ENCODE measurements at places on chromosomes 3 and 15.

- DNase-seq, result peak; percentile 45
Measured at GRCh38 chr3:100875239-100875638, 118.0 kb downstream of the ABI3BP start.

GRCh38 chr3:70743754-70744153, 431.3 kb upstream of the MDFIC2 start:
- DNase-seq, result no peak

DNA sequence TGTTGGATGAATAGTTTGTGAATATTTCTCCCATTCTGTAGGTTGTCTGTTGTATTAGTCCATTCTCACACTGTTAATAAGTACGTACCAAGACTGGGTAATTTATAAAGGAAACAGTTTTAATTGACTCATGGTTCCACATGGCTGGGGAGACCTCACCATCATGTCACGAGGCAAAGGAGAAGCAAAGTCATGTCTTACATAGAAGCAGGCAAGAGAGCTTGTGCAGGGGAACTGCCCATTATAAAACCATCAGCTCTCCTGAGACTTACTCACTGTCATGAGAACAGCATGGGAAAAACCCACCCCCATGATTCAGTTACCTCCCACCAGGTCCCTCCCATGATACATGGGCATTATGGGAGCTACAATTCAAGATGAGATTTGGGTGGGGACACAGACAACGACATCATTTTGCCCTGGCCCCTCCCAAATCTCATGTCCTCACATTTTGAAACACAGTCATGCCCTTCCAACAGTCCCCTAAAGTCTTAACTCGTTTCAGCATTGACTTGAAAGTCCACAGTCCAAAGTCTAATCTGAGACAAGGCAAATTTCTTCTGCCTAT, 133.2 kb downstream of the LMLN start:
- no peak for DNase-seq

- DNase-seq, result peak; percentile 58
Measured at GRCh38 chr15:28125673-28126651, 26.8 kb upstream of the OCA2 start.

- peak; percentile 32 for DNase-seq
Measured at GRCh38 chr15:31374489-31374888, 47.9 kb downstream of the KLF13 start.

DNA sequence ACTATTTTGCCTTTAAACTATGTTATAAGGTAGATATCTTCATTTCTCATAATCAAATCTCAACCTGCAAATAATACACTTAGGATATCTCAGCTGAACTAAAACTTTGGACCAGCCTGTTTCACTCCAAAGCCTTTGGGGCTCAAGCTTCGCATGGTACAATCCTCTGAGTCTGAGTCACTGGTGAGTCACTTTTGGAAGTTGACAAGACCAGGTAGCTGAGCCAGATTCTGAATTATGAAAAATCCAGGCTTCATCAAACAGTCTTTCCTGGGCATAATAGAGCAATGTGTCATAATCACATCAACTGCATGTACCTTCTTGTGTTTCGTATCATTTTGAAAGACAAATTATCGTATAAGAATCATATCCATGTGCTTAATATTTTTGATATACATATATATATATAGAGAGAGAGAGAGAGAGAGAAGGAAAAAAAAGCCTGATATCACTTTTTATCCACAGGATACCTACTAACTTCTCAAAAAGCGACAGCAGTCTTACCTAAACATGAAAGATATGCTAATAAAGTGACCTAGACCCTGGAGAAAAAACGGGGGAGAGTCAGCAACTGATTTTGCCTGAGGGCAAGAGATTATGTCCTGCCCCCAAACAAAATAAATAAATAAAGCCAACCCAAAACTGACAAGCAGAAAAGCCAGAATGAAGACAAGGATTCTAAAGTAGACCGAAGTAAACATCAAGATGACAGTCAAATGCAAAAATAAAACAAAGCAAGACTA, 263.9 kb upstream of the TGFBR2 start:
- peak; percentile 96 for DNase-seq

- DNase-seq, result peak; percentile 12
Measured at GRCh38 chr3:51968170-51968775, 1.0 kb upstream of the PCBP4 start.

DNA sequence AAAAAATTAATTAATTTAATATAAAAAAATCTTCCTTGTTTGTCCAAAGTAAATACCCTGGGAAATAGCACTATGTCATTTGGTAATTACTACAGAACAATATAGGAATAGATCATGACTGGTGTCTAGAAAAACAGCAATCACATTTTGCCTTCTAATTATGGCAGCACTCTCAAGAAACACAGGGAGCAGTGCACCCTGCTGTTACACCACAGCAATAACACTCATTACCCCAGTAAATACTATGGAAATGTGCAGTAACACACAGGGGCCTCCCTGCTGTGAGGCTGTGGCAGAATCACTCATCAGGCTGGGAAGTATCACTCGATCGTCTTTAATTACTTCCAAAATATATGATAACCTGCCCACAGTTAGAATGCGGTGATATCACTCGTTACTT, 646.0 kb downstream of the TUSC7 start:
- peak; percentile 57 for DNase-seq

Measured in fibroblast of skin of back (primary cell).